Anterior cingulate cortex (tissue), 58 donors: ENCODE measurements at places on chromosomes 1 and 21.

GRCh38 chr1:36055706-36056105 lies 28.2 kb upstream of the TEKT2 start:
- DNase-seq, result no peak

DNA sequence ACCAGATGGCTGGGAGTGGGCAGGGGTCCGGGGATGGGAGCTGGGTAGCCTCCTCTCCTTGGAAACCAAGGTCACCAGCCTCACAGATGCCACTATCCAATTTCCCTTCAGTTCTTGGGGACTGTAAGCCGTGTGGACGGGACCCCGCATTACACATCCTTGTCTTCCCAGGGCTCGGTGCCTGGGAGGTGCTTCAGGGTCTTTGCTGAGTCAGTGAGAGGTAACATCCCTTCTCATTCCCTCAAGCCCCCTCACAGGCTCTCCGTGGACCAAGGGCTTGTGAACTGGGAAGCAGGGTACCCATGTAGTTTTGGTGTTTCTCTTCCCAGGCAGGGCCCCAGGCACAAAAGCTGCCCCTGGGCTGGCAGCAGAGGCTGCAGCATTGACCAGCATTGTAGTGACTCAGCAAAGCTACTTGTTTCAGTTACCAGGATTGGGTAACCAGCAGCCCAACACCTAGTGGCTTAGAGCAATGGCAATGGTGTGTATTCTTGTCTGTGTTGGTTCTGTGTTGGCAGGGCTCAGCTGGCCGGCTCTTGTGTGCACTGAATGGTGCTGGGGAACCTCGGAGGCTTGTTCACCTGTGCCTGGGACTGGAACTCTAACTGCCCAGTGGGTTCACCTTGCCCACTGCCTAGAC lies 24.6 kb upstream of the PCBP3 start:
- no peak for DNase-seq

DNA sequence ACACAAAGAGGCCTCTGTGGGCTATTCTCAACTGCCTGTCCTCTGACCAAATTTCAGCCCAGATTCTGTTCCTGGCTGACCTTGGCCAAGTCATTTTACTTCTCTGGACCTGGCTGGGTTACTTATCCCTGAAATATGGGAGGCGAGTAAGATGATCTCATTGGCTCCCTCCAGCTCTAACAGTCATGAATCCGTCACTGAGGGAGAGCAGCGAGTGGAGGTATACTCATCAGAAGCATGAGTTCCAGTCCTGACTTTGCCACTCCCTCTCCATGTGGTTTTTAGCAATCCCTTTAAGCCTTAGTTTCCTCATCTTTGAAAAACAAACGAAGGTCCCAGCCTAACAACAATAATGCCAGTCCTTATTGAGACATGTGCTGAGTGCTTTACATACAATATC lies 63.5 kb downstream of the CCDC185 start:
- DNase-seq, result no peak

DNA sequence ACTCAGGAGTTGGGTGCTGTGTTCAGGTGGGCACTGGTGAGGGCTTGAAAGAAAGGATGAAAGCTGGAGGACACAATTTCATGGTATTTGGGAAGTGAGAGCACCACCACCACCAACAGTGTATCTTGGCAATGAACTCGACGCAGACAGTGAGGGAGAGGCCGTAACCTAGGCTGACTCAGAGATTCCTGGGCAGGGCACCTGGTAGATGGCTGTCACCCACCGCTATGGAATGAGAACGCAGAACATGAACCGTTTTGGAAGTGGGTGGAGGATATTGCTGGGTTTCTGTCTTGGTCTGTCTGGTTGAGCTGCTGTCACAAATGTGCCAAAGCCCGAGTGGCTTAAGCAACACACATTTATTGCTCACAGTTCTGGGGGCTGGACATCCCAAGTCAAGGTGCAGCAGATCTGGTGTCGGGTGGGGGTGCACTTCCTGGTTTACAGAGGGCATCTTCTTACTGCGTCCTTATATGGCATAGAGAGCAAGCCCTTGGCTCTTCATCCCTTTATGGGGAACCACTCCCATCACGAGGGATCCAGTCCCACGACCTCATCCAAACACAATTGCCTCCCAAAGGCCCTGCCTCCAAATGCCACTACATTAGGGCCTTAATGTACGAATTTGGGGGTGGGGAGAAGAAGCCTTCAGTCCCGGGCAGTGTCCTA lies 246.3 kb downstream of the SIPA1L2 start:
- no peak for DNase-seq

- no peak for DNase-seq
Observed at GRCh38 chr1:183360473-183360872, 57.7 kb downstream of the NMNAT2 start.

DNA sequence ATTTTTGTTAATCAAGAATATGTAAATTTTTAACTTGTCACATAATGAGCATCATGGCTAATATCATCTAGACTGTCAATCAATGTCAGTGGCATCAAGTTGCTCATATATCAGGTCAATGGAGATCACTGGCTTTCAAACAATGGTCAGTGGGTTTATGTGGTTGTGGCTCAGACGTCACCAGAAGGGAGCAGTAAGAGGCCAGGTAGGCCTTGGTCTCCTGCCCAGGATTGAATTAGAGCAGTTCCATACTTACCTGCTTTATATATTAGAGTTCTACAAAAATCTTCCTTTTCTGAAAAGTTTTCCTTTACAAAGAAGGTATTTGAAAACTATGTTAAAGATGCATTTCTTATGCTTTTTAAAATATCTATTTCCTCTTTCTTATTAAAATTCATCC lies 206.3 kb upstream of the B3GALT2 start:
- no peak for DNase-seq

- DNase-seq, result no peak
Observed at GRCh38 chr1:170836141-170836540, 99.2 kb upstream of the MROH9 start.

DNA sequence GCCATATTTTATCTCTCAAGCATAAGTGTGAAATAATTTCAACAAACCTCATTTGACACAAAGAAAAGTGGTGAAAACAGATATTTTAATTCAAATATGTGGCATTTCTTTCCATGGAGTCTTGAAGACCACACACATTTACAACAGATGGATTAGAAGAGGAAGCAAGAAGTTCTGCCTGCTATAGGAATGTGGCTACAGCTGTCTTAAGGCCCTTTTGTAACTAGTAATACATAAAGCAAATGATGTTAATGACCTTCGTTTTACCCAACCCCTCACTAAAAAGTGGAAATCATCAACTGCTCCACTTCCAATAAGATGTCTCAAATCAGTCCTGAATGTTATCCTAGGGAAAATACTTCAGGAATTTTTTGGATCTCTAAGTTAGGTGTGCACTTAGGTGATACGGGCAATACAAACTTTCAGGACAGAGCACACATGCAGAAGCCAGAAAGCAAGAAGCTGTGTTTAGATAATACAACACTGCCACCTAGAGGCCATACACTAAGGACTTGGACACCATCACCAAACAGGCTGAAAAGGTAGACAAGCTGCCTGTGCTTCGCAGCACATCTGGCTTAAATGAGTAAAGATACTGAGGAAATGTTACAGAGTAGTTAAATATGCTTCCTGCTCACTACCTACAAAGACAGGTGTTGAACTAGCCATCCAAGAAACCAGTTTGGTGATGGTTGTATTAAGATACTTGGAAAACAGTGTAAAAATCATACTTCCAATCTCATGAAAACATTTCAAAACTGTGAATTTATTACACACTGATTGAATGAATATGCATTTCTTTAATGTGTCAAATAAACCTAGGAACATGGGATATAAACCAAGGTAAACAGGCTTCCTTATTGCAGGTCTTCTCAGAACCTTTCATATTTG lies 24.4 kb downstream of the RRAGC start:
- DNase-seq, result no peak

- DNase-seq, result no peak
Observed at GRCh38 chr1:114342376-114342775, 168.6 kb downstream of the TRIM33 start.

GRCh38 chr1:154968731-154969130 lies 1.8 kb downstream of the SHC1 start:
- DNase-seq, result no peak

- no peak for DNase-seq
Observed at GRCh38 chr21:38342739-38343138, 85.9 kb downstream of the KCNJ15 start.

DNA sequence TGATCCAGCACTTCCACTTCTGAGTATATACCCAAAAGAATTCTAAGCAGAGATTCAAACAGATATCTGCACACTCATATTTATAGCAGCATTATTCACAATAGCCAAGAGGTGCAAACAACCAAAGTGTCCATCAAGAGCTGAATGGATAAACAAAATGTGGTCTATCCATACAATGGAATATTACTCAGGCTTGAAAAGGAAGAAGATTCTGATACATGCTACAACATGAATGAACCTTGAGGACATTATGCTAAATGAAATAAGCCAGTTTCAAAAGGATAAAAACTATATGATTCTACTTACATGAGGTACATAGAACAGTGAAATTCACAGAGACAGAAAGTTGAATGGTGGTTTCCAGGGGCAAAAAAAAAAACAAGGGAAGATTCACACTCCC lies 88.9 kb downstream of the CCDC185 start:
- DNase-seq, result no peak

- no peak for DNase-seq
Observed at GRCh38 chr1:169478094-169478672, 7.6 kb downstream of the SLC19A2 start.

GRCh38 chr1:173506437-173506836 lies 29.3 kb downstream of the PRDX6 start:
- no peak for DNase-seq

- DNase-seq, result no peak
Observed at GRCh38 chr21:33813832-33814365, 101.7 kb downstream of the ATP5PO start.

DNA sequence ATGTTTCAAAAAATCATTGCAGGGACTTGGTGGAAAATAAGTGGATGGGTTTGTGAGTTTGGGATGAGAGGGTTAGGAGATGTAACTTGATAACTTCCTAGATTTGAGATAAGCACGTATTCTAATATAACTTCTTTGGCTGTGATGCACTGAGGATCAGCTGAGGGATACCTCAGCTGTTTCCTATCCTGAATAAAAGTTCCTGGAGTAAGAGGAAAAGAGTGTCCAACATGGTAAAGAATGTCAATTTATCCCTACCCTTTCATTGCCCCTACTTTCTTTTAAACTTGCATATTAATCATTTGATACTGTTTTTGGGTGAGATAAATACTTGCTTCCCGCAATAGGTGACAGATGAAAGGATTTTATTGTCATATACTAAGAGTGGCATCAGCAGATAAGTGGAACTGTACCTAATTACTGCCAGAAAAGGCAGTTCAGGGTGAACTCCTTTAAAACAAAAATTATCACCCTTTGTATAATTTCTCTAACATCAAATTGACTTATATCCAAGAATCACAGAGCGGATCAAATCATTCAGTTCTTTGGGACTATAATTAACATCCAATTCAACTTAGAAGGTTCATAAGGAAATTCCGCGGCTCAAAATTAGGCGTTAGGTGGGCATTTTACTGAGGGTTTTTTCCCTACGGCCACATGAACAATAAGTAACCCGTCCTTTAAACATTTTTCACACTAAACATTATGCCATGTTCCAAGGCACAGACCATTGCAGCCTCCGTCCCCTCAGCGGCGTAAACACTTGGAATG lies 1.4 kb upstream of the SUCO start:
- no peak for DNase-seq

DNA sequence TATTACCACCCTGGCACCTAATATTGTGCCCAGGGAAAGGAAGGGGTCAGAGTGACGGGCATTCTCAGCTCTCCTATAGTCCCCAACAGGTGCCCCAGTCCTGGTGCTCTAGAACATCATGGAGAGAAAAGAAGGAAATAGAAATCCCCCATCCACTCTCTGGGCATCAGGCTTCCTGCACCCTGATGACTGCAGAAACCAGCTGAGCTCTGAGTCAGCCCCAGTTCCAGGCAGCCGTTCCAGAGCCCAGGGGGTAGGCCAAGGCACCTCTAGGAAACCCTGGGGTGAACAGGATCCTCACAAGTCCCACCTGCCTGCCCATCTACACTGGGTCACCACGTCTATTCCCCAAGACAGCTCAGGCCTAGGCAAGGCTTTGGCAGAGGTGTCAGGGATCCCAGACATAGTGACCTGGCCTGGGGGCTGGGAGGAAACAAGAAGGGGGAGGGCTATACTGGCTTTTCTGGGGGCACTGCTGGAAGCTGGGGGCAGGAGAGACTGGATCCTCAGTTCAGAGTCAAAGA lies 709 bp downstream of the NECTIN4 start:
- DNase-seq, result no peak

DNA sequence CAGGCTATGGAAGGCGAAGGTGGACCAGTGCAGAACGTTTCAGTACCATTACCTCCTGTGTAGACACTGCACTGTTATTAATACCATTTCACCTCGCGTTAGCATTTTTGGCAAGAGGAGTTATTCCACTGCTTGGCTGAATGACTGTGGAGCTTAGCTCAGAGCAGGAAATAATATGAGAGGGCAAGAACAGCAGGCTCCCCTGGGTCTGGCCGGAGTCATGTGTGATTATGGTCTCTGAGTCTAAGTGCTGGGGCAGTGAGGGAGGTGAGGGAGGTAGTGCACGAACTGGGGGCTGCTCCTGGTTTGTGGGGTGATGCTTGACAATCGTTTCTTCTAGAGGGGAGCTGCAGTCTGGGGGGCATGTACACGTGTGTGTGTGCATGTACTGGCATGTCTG lies 82.9 kb downstream of the MDM4 start:
- no peak for DNase-seq

GRCh38 chr21:36347278-36347961 lies 27.4 kb downstream of the MORC3 start:
- no peak for DNase-seq

DNA sequence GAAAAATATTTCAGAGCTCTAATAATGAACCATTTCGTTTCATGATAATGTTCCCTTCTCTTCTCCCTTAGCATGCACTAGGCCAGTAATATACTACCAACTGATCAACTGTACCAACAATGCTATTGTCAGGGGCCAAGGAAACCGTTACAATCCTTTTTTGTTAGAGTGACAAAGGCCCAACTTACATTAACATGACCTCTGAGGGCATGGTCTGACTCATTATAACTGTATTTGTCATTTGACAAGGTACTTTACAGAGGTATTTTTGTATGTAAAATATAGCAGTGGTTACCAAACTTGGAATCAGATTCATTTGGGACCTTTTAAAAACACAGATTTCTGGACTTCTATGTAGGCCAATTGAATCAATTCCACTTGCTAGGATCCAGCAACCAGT lies 102.6 kb upstream of the RRP15 start:
- no peak for DNase-seq

GRCh38 chr1:28971980-28972771 lies 57.8 kb downstream of the EPB41 start:
- DNase-seq, result no peak

DNA sequence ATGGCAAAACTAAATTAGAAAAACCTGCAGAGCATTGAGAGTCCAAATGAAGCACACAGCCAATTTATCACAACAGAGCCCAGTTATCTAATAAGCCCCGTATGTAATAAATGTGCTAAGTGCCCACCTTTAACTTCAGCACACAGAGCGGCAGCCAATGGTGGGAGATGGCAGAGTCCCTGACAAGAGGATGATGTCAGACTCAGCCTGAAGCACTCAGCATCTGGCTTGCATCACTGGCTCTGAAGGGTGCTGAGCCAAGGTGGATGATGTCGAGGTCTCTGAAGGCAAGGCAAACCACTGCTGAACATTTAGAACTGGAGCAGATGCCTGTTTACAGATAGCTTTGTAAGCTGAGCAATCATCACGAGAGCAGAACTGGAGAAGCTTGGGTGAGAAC lies 118.3 kb downstream of the NUF2 start:
- no peak for DNase-seq

GRCh38 chr1:36796733-36797132 lies 237.6 kb downstream of the GRIK3 start:
- DNase-seq, result no peak

- DNase-seq, result no peak
Observed at GRCh38 chr1:94296018-94296417, 58.6 kb upstream of the ARHGAP29 start.
